ENCODE measurements at places on chromosomes 4 and X.
A peak's percentile ranks its signal among the peaks of the same experiment; 100 is the strongest.

- no peak for DNase-seq
These were observed 27.4 kb downstream of the TAF7L start for GRCh38 chrX:101263766-101264165.

- no peak for DNase-seq
These were observed 133.0 kb upstream of the HTR2C start for GRCh38 chrX:114450911-114451310.

DNA sequence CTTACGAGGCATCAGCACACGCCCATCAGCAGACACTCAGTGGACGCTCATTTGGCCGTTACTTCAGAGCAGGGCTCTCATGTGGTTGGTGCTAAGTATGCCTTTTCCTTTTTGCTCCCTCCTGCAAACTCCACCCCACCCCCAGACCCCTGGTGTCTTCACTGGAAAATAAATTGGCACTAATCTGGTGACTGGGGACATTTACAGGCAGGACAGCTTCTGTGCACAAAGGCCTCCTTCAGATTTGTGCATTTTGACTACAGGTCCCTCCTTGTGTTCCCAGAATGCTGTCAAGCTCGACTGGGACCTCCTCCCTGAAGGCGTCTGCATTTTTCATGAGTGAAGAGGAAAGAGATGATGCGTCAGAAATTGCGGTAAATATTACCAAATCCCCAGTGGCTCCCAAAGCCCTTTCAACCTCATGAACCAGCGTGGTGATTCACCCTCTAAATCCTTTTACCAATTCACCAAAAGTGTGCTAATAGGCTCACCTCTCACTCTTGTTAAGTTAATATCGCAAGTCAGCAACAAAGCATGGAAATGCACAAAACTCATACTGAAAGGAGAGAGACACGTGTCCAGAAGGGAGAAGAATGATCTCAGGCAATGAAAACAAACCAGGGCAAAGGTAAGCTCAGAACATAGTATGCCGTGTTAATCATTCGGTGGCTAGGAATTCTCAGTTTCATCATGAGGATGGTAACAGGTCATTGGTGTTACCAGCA is 119.0 kb downstream of the NKX6-1 start:
- no peak for DNase-seq

GRCh38 chrX:38275615-38276014 is 51.7 kb downstream of the RPGR start:
- DNase-seq, result no peak

DNA sequence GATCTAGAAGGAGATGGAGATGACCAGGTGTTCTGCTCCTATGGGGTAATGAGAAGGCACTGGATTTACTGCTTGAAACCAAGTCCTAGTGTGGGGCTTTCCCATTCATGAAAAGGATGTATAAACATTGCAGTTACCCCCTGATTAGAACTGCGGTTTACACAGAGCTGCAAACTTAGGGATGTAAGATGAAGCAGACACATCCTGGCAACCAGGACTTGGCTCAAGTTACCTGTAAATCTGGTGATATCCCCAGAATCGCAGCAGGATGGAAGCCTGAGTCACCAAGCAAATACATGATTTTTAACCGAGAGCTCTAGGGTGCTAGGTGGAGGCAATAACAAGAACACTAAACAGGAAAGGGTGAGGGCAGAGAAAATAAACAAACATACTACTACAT is 178.6 kb upstream of the MAMLD1 start:
- DNase-seq, result no peak

GRCh38 chr4:111187108-111187507 is 564.2 kb upstream of the PITX2 start:
- DNase-seq, result no peak

DNA sequence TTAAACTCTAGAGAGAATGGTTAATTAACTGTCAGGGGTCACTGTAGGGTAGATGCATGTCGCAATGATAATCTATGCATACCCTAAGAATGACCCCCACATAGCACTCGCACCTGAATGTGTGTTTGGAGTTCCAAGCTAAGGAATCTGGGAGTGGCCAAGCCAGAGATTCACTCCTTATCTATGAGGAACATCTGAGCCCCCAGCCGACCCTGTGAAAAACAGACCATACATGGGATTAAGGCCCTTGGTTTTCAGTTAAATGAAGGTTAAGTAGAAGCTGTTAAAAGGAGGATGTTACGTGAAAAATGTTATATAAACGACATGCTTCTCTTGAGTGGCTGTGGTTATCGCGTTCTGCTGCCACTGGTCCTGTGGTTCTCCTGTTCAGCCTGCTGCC is 147.2 kb downstream of the RELL1 start:
- no peak for DNase-seq

DNA sequence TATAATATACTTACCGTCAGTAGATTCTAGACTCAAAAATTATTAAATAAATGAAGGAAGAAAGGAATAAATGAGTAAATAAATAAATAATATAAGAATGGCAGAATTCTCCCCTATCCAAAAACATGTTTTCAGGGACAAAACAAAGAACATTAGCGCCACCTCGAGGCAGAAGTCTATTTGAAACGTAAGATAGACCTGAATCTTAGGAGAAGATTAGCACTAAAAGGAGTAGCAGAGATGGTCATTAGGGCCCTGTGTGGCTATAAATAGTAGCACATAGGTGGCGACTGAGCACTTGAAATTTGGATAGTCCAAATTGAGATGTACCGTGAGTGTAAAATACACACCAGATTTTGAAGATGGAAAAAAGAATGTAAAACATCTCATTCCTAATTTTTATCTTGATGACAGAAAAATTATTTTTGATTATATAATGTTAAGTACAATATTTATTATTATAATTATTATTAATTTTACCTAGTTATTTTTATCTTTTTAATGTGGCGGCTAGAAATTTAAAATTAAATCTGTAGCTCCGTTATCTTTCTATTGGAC is 24.3 kb upstream of the SRD5A3 start:
- peak; percentile 8 for DNase-seq

DNA sequence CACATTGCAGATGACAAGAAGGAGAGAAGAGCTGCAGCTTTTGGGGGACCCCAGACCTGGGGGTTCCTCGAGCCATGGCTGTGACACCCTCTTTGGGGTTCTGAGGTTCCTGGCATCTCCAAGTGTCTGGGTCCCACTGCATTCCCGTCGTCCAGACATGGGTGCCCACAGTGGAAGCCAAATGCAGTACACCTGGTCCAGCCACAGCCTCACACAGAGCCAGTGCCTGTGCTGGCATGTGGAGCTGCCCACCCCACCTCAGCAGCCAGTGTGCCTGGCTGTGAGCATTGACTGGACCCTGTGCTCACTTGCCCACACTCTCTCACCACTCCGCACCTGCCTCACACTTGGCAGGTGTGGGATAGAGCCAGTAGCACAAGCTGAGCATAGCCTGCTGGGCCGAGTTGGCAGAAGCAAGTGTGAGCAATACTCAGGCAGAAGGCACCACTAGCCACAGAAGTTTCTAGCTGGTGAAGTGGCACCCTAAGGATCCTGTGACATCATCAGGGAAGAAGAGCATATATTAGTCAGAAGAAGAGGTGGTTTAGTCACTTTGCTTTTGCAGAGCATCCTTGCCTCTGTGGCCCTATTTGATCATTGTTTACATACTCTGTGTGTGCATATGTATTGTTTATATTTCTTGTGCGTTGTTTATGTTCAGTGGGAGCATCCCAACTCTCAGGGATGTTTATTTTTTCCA is 65.0 kb upstream of the MAGEB2 start:
- DNase-seq, result no peak

- no peak for DNase-seq
These were observed 417.4 kb upstream of the FAT1 start for GRCh38 chr4:187141101-187141500.

DNA sequence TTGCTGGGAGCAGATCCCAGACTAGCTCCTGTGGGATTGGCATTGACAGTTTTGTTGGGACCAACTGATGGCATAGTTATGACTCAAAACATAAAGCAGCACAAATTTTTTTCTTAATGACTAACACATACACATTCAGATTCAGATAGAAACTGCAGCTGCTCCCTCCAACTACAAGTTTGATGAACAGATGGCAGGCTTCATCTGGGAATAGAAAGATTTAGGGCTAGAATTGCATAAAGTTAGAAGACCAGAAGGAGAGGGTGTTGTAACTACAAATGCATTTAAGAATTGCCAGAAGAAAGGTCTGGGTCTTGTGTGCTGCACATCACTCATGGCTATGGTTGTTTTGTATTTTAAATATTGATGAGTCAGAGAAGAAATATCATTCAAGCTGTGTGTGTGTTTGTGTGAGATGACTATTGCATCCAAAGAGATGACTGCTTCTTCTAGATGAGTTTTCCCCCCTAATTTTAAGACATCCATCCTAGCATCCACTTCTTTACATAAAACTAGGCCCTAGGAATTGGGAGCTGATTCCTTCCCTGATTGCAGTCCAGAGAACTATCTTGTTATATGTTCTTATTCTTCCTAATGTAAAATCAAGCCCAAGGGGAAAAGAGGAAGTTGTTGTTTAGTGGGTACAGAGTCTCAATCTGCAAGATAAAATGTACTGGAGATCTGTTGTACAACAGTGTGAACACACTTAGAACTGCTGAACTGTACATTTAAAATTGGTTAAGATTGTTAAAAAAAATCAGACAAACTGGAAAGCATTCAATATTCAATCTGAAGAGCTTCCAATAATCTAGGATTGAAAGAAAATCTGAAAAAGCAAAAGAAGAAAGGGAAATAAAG is 175.1 kb downstream of the PARM1 start:
- no peak for DNase-seq

DNA sequence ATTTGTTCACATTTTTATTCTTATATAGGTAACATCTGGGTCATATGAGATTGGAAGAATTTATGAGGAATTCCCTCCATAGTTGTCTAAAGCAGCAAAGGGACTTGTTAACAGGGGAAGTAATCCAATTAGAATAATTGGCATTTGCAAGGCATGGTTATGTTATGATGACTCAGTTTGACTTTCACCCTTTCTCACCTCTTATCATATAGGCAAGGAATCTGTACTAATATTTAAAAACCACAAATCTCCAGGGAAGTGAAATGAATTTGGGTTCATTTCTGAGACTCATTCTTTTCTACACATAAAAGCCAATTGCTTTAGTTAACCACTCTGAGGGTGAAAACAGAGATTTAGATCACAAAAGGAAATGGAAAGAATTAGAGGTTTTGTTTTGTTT is 281.5 kb upstream of the DKK2 start:
- no peak for DNase-seq

GRCh38 chr4:180486342-180486741 is 1756.9 kb upstream of the TENM3 start:
- no peak for DNase-seq

GRCh38 chr4:4269856-4270255 is 20.1 kb downstream of the LYAR start:
- peak; percentile 67 for DNase-seq

DNA sequence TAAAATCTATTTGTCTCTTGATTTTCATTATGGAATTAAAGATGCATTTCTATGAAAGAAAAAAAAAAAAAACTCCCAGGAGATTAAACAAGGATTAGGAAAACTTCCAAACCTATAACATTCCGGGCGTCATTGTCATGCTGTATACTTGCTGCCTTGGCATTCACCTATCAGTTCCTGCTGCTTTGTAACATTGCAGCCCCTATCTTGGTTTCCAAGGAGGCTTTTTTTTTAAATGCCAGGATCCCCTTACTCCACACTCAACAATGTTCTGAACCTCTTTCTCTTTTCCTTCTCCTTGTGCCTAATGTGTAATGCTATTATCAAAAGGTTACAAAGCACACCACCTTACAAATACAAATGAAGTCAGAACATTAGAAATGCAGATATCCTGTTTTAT is 20.5 kb upstream of the BEND4 start:
- DNase-seq, result no peak

GRCh38 chr4:139861471-139861870 is 195.9 kb downstream of the MGST2 start:
- no peak for DNase-seq

DNA sequence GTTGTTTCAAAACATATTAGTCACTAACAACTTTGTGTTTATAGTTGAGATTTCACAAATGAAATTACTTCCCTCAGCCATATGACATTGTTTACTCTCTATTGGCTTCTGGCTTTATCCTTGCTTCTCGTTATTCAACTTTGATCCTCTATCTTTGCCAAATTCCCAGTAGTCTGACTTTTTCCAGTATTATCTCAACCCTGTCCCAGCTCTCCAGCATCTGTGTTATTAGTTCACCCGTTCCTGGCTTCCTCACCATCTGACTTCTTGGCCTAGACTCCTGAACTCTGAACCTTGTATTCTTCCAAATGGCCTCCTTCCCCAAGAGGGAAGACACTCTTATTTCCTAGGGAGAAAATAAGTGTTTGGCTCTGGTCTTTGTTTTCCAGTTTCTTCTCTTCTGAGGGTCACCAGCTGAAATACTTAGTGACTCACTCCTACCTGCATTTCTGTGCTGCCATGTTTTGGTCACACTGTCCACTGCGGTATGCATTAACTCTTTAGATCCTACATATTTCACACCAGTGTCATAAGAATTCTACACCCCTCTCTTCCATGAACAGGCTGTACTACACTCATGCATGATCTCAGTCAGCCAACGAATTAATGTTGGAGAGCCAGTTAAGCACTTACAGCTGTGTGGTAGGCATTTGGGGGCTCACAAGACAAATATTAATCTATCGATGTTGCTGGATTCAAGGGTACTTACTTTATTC is 17.0 kb upstream of the ARHGAP24 start:
- DNase-seq, result no peak

- DNase-seq, result no peak
These were observed 130.9 kb downstream of the RELL1 start for GRCh38 chr4:37555322-37555721.
